ENCODE measurements at places on chromosomes 1 and 21.

GRCh38 chr1:226021401-226021800, 22.3 kb upstream of the SDE2 start:
- DNase-seq: no peak

DNA sequence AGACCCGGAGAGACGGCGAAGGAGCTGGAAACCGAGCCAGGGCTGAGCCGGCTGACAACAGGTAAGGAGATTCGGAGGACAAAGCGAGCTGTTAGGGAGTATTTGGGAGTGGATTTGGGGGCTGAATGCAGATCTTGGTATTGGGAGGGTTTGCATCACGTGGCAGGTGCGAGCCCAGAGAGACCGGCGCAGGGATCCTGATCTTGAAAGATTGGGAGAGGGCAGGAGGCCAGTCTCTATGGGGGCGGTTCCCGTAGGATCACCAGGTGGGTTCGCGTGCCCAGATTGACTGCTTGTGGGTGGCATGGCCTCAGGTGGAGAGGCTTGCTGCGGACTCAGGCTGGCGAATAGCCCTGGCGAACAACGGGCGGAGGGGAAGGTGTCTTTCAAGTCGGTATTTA, 204 bp downstream of the CIART start:
- DNase-seq: no peak

DNA sequence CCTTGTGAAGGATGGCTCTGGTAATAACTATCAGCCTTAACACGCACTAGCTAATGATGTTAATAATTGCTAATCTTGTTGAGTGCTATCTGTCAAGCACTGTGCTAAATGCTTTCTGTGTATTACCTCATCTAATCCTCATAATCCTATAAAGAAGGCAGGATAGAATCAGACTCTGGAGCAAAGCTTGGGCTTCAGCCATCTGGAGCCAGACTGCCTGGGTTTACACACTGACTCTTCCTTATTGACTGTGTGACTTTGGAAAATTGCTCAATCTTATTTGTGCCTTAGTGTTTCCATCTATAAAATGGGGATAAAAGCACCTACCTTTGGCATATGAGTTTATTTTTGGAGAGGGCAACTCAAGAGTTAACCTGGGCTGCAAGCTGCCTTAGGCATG, 216.1 kb downstream of the NUF2 start:
- no peak for DNase-seq

GRCh38 chr1:14745001-14745720, 146.7 kb downstream of the KAZN start:
- no peak for DNase-seq
